Mesenchymal stem cell (in vitro differentiated cells and primary cell): ENCODE measurements at places on chromosomes 12 and 14.

GRCh38 chr12:48075832-48076231 is 30.0 kb downstream of the SENP1 start:
- H3K27me3 ChIP-seq: no peaks in the 10 kb centered on the region
- H3K27ac ChIP-seq: no peak overlapping the region
- H3K36me3 ChIP-seq: peaks cover 49% of the 10 kb centered on the region
- H3K4me3 ChIP-seq: no peak overlapping the region
- no peak for DNase-seq
- H3K4me1 ChIP-seq: no peaks in the 10 kb centered on the region

DNA sequence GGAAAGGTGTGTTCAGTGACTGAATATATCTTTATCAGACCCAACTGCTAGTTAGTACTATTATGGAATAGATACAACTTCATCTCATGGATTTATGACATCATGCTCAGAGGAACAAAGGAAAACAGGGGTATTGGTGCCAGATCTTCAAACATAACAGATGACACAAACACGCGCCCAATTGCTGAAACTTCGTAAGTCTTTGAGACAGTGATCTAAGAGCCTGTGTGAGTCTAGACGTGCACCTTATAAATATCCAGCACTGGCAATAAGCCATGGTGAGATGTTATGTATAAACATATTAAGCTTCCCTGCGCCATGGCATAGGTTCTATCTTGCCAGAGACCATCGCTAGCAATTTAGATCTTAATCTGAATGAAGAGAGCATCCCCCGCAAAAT is 42.2 kb upstream of the NR2C1 start:
- DNase-seq: no peak
- H3K4me3 ChIP-seq: no peak overlapping the region

- H3K4me1 ChIP-seq: peaks cover 12% of the 10 kb centered on the region
- H3K27ac ChIP-seq: no peak overlapping the region
- H3K36me3 ChIP-seq: no peaks in the 10 kb centered on the region
- peaks cover 57% of the 10 kb centered on the region for H3K27me3 ChIP-seq
- H3K4me3 ChIP-seq: no peak overlapping the region
Measured at GRCh38 chr12:72274931-72275330, 2.8 kb downstream of the TRHDE start.

DNA sequence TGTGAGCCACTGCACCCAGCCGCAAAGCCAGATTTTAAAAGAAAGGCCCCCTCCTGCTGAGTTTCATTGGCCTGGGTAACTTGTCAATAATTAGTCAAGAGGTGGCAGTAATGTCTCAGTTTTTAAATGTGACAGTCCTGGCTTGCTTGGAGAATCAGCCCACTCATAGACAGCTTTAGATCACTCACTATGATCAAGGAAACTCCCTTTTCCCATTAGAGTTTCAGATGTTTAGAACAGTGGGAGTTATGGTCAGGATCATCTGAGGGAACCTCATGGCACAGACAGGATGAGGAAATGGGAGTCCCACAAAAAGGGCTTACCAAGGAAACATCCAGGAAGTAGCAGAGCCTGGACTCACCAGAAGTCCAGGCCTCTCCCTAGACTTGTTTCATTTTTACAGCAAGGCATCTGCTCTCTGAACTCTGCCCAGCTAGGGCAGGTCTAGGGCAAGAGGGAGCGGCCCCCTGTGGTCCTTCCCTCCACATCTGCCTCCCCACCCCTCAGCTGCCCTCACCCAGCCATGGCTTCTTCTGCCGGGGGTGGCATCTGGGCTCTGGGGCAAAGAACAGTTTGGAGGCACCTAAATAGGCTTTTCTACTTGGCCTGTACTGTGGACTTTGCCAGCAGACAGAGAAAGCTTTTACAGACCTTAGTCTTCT is 11.2 kb downstream of the BCL2L14 start:
- peak; percentile 77 for DNase-seq
- H3K27ac ChIP-seq: no peak overlapping the region
- H3K4me3 ChIP-seq: no peak overlapping the region
- H3K27me3 ChIP-seq: peaks cover 2% of the 10 kb centered on the region
- H3K36me3 ChIP-seq: no peaks in the 10 kb centered on the region

DNA sequence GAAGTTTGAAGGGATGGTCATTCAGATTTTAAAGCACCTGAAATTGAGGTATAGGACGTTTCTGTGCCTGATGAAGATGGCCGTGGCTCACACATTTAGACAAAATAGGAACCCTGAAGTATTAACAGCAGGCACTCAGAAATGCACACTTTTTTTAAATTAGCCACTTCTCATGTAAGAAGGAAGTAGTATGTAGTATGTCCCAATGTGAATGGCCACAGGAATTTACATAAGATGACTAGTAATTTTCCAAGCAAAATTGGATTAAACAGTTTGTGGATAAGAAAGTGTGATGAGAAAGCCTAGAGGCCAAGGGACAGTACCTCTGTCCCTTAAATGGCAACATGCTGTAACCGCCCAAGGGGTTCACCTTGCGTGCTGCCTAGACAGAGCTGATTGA is 1.8 kb upstream of the MIS18BP1 start:
- H3K4me3 ChIP-seq: no peak overlapping the region
- DNase-seq: no peak
- H3K27ac ChIP-seq: no peak overlapping the region
- H3K36me3 ChIP-seq: no peaks in the 10 kb centered on the region

GRCh38 chr12:27982951-27983350 is 10.4 kb upstream of the PTHLH start:
- no peaks in the 10 kb centered on the region for H3K36me3 ChIP-seq
- H3K27ac ChIP-seq: no peak overlapping the region
- no peaks in the 10 kb centered on the region for H3K4me1 ChIP-seq
- H3K4me3 ChIP-seq: no peak overlapping the region
- DNase-seq: no peak

DNA sequence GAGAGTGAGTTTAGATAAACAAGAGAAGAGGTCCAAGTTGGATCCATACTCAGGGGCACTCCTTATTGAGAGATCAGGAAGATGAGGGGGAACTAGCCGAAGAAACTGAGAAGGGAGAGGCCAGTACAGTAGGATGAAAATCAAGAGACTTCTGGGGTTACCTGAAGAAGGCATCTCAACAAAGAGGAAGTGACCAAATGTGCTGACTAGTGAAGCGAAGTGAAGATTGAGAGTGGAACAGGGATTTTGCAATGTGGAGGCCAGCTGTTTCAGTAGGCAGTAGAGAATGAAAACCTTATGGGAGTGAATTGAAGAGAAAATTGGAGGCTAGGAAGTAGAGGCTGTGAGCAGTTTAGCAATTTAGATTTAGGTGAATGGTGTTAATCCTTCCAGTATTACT is 153.0 kb downstream of the SYNE2 start:
- no peak overlapping the region for H3K27ac ChIP-seq
- DNase-seq: no peak
- peaks cover under 1% of the 10 kb centered on the region for H3K36me3 ChIP-seq
- H3K27me3 ChIP-seq: no peaks in the 10 kb centered on the region
- H3K4me3 ChIP-seq: no peak overlapping the region
